ENCODE measurements at places on chromosomes 2 and 18.

DNA sequence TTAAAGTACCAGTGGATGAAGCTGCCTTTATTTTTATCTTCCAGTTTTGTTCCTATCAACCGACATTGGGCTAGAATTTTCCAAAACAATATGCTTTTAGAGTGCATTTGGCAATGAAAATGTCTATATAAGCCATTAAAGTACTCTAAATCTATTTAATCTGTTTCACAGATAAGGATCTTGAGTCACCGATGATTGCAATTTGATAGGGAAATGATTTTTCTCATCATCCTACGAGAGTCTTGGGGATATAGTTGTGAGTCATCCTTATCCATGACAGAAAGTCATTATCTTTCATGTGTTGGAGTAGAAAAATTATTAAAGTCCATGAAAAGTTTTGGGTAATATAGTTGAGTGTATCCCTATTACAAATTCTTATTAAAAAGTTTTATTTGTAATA, 26.1 kb downstream of the SLC39A10 start:
- DNase-seq: no peak

DNA sequence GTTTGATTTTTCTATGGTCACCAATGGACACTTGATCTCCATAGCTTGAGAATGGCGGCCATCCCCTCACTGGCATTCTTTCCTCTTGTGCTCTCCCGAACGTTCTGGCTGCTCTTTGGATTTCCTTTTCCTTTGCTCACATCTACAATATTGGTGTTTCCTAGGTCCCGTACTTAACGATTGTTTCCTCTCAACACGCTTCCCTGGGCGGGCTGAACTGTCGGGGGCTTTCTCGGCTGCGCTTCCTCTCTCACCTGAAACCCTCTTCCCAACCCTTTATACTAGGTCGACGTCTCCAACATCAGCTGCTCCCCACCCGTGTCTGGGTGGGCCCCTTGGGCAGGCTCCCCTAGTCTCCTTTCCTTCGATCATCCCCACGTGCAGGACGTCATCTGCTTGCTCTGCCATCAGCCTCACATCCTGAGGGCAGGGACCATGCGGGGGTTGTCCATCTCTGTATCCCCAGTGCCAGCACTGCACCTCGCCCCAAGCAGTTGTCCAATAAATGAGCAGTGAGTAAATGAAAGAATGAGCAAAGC, 634 bp upstream of the DIS3L2 start:
- DNase-seq: no peak

DNA sequence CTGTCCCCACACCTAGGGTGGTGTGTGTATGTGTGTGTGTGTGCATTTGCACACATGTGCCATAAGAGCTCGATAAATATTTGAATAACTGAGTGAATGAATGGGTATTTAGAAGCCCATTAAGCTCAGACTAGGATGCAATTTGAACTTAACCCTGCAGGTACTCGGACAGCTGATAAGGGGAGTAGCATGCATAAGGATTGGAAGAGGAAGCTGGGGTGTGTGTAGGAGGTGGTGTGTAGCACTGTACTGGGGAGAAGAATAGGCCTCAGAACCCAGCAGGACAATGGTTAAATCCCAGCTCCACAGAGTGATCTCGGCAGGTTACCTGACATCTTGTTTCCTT, 1.8 kb upstream of the KCNF1 start:
- DNase-seq: no peak

DNA sequence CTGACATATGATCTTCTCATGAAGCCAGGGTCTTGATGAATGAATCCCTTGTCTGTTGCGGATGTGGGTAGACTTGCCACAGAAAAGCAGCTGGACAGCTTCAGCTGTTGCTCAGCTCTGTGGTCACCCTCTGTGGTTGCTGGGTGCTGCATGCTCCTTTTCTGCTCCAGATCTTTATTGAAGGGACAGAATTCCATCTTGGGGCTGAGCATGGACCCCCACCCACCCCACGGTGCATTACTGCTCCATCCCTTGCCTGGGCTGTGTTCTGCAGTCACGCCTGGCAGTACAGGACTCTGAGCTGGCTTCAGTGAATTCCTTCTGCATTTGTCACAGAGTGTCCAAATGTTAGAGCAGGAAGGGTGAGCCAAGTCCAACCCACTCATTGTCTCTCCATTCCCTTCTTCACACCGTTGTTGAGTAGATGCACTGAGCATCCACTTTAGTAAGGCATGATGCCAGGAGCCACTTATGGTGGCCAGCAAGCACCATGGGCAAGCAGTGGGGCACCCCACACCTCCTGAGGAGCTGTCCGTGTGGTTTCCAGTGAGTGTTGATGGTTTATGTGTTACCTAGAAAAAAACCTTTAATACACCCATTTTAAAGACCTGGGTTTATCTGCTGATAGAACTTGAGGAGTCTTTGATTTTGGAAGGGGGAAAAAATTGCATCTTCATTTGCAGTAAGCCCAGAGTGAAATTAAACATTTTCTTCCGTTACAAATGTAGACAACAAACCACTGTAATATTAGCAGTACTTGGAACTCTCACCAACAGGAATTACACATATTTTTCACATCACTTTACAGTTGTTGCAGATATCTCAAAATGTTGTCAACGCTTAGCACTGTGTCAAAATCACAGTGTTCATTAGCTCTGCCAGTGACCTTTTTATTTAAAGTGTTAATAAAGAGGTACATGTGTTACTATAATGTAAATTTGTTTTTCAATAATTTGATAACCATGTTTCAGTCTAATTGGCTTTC, 14.7 kb upstream of the ITGB6 start:
- no peak for DNase-seq

DNA sequence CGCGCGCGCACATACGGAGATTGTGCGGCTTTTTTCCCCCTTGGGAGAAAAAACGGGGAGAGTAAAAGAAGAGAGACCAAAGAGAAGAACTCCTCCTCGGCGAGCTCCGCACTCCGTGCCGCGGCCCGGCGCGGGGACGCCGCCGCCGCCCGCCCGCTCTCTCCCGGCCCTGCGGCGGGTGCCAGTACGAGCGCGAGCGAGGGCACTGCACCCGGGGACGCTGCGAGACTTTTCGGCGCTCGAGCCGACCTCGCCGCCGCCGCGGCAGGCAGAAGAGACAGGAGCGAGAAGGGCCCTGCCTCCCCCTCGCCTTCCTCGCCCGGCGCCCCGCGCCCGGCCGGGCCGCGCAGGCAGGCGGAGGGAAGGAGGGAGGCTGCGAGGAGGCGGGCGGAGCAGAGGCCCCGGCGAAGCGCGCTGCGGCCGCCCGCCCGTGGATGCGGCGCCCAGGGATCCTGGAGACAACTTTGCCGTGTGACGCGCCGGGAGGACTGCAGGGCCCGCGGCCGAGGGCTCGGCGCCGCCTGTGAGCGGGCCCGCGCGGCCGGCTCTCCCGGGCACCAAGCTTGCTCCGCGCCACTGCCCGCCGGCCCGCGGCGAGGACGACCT, 857 bp upstream of the INHBB start:
- no peak for DNase-seq

DNA sequence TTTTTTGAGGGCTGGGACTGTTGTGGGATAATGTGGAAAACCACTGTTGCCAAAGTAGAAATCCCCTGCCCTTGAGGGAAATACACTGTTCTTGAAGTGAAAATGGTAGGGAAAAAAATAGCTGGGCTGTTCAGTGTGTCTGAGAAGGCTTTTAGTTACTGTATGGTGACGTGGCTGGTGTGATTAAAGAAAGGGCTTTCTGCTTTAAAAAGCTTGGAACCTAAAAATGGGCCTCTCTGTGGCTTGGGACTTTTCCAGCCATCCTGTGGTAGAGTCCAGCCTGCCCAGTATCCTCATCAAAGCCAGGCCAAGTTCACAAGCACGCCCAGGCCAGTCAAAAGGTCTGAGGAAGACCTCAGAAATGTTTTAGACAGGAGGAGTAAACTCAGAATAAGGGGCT, 6.8 kb downstream of the MGAT5 start:
- no peak for DNase-seq
